ENCODE measurements at places on chromosomes 6 and 20.

- no peak for DNase-seq
Observed at GRCh38 chr20:36179170-36179945, 24.8 kb downstream of the EPB41L1 start.

GRCh38 chr20:57475388-57476083 is 49.4 kb downstream of the CTCFL start:
- DNase-seq, result no peak

GRCh38 chr6:73461537-73462350 is at the start of gene MTO1:
MTO1 (plus strand) TSS chr6:73461737; CDS start chr6:73461855, 118 bp downstream.
- DNase-seq, result peak; percentile 73

- DNase-seq, result no peak
Observed at GRCh38 chr6:18178960-18179615, 23.9 kb downstream of the KDM1B start.

DNA sequence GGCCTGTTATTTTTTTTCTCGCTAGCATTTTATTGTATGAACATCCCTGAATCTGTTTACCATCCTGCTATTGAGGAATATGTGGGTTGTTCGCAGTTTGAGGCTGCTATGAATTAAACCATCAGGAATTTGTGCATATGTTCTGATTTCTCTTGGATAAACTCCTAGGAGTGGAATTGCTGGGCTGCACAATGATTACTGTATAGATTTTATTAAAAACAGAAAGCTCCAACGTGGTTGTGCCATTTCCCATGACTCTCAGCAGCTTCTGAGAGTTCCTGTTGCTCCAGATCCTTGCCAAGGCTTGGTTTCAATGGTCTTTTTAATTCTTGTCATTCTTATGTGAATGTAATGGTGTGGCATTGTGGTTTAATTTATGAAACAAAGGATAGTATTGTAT is 75.1 kb downstream of the EDN3 start:
- DNase-seq, result no peak

DNA sequence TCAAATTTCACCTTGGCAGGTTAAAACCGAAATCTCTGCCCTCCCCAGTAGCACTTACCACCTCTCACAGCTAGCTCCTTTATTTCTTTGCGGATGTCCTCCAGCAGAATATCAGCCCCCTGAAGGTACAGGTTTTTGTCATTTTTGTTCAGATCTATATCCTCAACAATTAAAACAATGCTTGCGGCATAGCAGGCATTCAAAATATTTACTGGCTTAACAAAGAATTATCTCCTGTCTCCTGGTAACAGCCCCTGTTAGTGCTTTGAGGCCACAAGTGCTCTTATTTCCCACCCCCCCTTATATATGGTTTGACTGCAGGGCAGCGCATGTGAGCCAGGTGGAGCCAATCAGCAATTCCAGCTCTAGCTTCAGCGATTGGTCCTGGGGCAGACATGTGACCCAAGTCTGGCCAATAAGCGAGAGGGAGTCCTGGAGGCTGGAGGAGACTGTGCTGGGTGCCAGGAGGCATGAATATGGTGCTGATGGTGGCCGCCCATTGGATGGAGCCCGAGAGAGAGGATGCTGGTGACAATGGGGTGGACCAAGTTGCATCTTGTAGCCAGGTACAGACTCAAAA is 21.0 kb downstream of the SULF2 start:
- DNase-seq, result no peak

GRCh38 chr6:157312757-157313156 is 10.6 kb downstream of the TMEM242 start:
- no peak for DNase-seq

DNA sequence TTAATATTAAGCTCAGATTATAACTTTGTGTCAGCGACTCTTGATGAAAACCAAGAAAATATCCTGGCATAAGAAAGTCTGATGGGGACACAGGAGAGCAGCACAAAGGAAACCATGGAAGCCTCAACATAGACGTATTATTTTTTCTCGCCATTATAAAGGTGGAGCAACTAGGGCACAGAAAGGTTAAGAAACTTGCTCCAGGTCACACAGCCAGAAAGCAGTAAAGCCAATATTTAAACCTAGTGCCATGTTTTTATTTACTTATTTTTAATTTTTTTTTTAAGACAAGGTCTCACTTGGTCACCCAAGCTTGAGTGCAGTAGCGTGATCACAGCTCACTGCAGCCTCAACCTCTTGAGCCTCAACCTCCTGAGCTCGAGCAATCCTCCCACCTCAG is 259.3 kb downstream of the PREX1 start:
- DNase-seq, result no peak

DNA sequence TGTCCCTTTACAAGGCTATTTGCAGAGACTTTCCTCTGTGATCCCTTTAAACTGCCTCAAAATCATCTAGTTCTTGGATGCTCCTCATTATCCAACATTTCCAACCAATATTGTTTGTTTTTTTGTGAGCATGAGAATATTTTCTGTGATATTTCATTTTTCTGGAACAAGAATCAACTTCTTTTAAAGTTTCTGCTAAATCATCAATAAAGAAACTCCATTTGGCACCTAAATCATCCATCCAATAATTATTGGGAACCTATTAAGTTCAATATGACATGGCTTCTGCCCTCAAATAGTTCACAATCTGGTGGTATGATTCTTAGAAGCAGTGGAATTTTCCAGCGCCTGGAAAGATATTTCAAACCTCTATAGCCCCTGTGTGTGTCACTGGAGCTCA is 207.6 kb downstream of the ISM1 start:
- no peak for DNase-seq

- no peak for DNase-seq
Observed at GRCh38 chr6:170172825-170173256, 118.0 kb downstream of the DLL1 start.
